Nucleus accumbens (tissue), 56 donors: ENCODE measurements at places on chromosomes 12 and 14.

- no peak for DNase-seq
These were observed 173.9 kb downstream of the SLC15A4 start for GRCh38 chr12:128649902-128650301.

DNA sequence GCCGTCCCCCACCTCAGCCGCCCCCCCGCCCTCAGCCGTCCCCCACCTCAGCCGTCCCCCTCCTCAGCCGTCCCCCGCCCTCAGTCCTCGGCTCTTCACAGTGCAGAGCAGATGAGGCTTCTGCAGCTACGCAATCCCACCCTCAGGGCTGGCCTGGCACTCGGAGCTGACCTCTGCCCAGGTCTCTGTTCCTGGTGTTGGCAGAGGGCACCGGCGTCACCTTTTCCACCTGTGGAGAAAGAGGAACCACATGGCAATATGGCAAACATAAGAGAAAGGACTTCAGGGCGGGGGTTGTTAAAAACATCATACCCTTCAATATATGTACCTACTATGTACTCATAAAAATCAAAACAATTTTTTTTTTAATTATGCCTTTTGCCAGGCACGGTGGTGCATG, 45.8 kb downstream of the MLXIP start:
- DNase-seq, result no peak

DNA sequence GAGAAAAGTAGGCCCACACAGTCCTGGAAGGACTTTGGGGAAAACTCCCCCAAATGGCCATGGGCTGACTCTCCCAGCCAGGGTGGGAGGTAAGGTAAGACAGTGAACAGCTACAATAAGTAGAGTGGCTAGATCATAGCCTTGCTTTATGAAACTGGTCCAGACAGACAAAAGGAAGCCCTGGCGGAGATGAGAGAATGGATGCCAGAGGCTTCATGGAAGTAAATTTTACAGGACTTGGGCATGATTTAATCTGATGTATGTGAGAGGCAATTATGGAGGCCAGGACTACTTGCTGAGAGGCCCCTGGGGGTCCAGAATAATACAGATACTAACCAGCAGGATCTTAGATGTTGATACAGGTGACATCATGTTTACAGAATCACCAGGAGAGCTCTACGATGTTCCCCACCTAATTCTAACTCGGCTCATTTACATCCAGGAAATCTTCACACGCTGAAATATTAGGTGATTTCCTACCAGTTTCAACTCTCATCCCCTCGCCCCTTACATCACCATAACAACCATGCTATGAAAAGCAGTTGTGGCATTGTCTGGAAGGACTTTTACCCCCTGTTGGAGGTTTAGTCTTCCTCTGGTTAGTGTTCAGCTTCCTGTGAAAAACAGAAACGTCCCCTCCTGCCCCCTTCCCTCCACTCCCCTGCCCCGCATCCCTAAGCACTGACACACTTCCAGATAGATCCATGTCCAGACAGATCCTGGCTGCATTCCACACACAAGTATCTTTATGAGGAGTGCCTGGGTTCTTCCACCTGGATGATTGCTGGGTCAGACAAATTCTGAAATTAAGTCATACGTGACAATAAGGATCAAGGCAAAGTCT, 39.5 kb upstream of the NT5DC3 start:
- no peak for DNase-seq

- DNase-seq, result peak; percentile 35
These were observed 91.3 kb downstream of the TSPAN9 start for GRCh38 chr12:3168223-3169221.

- no peak for DNase-seq
These were observed 106.7 kb downstream of the ANO4 start for GRCh38 chr12:100901266-100901665.
